ENCODE measurements at places on chromosomes 7 and 10.

DNA sequence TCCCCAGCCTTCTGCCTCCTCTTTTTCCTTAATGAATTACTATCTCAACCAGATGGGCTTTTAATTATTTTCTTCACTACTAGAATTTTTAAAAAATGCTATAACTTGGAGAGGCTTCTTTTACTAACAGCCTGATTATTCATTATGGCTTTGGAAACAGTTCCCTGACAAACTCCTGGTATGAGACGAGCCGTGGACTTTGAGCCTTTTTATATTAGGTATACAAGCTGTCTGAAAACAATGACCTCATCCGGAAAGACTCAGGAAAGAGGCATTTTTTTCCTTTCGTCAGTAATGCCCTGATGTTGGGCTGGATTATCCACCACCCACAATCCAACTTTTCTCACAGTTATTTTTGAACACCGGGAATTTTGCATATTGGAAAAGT lies 26.7 kb upstream of the ABLIM1 start:
- no peak for DNase-seq

DNA sequence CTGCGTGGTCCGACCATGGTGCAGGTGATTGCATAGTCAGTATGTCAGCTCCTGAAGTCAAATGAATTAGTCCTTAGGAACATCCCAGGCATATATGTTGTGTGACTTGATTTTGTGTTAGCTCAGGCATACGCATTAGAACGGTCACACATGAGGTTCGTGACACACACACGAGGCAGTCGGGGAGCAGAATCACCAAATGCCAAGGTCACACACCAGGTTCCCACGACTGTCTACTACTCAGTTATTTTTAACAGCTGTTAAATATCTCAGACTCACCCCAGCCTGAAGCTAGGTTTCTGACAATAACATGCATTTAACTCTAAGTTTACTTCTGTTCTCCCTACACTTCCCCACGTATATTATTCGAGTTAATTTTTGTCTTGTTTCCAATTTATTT lies 54.8 kb downstream of the DYNC2I1 start:
- no peak for DNase-seq

DNA sequence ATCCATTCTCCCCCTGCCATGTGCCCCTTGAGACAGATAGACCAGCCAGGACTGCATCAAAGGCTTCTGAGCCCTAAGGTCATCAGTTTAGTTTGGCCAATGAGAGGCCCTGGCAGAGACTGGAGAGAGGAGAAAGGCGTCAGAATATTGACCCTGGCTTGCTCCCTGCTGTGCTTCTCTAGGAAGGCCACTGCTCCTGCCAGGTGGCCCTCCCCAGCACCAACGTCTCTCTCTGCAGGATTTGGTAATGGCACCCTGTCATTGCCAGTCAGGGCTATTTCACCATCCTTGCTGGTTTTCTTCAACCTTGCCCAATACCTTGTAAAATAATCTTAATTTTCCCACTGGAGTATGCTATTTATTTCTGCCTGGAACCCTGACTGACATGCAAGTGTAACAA lies 38.8 kb upstream of the ZRANB1 start:
- no peak for DNase-seq

- DNase-seq, result no peak
These were observed 2.4 kb upstream of the EVX1 start for GRCh38 chr7:27240015-27240731.

DNA sequence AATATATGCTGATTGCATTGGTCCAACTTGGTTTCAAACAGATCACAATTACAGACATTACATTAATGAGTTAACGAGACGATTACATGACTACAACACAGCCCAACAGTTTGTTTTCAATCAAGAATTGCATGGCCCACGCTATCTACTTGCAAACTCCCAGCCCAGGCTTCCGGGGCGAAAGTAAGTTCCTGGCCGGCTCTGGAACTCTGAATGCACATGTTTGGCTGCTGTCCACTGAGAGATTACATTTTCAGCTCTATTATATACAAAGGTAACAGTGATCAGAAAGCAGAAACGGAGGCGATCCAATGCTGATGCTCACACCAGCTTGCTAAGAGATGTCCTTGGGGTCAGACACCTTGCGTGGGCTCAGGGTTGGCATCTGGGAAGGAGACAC lies 206.3 kb downstream of the FANK1 start:
- DNase-seq, result no peak

Measured in skeletal muscle cell (primary cell).